ENCODE measurements at places on chromosomes 1 and 21.

DNA sequence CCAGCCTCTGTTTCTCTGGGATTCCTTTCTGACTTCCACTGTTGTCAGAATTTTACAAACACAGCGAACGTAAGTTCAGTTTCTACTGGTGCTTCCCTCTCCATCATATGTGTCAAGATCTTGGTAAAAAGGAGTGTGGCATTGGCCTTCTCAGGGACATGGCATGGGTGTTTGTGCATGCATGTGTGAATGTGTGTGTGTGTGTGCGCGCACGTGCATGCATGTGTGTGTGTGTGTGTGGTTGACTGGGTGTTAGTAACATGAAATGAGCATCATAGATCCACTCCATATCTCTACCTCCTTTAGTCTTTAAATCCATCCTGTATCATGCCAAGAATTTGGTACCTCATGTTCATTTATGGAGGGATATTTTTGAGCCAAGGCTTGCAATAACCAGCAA lies 411.3 kb downstream of the NPHP4 start:
- no peak for DNase-seq

DNA sequence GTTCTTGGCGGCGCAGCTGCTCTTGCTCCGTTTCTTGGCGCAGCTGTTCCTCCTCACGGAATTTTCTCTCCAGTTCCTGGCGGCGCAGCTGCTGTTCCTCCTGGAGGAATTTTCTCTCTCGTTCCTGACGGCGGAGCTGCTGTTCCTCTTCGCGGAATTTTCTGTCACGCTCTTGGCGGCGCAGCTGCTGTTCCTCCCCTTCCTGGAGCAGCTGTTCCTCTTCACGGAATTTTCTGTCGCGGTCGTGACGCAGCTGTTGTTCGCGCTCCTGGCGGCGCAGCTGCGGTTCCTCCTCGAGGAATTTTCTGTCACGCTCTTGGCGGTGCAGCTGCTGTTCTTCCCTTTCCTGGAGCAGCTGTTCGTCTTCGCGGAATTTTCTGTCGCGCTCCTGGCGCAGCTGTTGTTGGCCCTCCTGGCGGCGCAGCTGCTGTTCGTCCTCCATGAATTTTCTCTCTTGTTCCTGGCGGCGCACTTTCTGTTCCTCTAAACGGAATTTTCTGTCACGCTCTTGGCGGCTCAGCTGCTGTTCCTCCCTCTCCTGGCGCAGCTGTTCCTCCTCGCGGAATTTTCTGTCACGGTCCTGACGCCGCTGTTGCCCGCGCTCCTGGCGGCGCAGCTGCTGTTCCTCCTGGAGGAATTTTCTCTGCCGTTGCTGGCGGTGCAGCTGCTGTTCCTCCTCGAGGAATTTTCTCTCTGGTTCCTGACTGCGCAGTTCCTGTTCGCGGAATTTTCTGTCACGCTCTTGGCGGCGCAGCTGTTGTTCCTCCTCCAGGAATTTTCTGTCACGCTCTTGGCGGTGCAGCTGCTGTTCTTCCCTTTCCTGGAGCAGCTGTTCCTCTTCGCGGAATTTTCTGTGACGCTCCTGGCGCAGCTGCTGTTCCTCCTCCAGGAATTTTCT lies 7.0 kb downstream of the TCHH start:
- DNase-seq, result no peak

- no peak for DNase-seq
These were observed 5.8 kb upstream of the MMEL1 start for GRCh38 chr1:2638466-2639115.

DNA sequence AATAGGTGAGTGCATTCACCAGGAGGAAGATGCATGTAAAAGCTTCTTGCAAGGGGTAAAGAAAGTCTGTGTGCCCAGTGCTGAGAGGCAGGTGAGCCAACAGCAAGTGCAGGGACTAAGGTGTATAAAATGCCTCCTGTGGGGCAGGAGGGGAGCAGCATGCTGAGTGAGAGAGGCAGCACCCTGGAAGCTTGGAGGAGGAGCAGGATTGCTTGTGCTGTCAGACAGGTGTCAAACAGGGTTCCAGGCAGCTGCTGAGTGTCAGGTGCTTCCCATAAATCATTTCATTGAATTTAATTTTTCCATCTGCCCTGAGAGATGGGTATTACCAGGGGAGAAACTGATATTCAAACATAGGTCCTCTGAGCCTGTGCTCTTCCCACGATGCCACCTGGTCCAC lies 13.9 kb downstream of the BSND start:
- DNase-seq, result no peak

- DNase-seq, result no peak
These were observed 20.6 kb downstream of the LAMC2 start for GRCh38 chr1:183206538-183207122.

GRCh38 chr1:182256931-182257330 lies 134.7 kb downstream of the GLUL start:
- DNase-seq, result no peak

GRCh38 chr21:22764222-22764621 lies 1766.0 kb downstream of the NCAM2 start:
- no peak for DNase-seq
